ENCODE measurements at places on chromosomes 6 and 20.

GRCh38 chr6:80425089-80425823 lies 318.8 kb downstream of the BCKDHB start:
- no peak for DNase-seq

DNA sequence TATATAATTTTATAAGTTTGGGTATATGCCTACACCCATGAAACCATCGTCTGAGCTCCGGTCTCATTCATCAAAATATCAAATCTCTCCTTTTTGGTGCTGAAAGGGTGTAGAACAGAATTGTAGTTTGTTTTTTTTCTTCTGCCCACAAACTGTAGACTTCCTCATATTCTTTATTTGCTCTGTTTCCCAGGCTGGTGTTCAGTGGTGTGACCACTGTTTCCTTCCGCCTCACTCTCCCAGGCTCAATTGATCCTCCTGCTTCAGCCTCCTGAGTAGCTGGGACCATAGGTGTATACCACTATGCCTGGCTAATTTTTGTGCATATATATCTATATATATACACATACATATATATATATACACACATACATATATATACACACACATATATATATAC lies 139.6 kb upstream of the HCRTR2 start:
- peak; percentile 68 for DNase-seq

- DNase-seq = peak; percentile 66
These were observed 7.4 kb downstream of the SLC52A3 start for GRCh38 chr20:760751-761417.

DNA sequence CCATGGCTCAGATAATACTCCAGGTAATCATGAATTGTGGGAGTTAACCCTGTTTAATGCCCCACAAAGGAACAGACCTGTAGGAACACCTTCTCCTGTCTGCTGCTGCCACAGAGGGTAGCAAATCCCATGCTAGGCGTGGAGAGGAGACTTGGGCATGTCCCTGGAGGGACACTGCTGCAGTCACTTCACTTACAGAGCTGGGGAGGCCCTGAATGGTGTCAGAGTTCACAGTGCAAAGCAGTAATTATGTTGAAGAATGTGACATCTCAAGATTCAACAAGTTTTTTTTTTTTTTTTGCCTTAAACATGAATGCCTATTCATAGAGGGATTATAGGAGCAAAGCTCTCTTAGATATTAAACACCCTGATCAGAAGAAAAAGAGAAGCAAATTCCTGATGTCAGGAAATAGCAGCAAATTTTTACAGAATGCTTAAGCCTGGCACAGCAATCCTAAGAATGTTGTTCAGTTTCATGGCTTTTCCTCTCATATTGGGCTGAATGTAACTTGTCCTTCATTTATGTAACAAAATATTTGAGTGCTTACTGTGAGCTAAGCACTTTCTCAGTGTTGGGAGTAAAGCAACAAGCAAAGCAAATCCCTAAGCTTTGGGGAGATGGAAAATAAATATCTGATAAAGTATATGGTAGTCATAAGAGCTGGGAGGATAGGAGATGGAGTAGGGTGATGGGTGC lies 45.0 kb downstream of the CARMIL1 start:
- no peak for DNase-seq

DNA sequence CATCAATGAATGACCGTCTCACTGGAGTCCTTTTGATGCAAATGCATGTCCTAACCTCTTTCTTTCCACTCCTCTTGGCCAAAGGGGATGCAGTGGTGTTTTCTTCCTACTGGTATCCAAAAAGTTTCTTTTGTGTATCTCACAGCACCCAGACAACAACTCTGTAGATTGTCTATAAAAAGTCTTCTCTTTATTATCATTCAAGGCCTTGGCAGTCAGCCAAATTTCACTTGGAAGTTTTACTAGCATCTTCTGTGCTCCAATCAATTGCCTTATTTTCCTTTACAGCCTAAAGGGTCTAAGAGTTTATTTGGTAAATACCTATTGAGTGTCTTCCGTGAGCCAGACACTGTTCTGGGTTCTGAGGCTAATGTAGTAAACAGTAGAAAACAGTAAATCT lies 150.2 kb upstream of the RNF217 start:
- no peak for DNase-seq

GRCh38 chr6:70813885-70814284 lies 143.0 kb downstream of the B3GAT2 start:
- DNase-seq = no peak

DNA sequence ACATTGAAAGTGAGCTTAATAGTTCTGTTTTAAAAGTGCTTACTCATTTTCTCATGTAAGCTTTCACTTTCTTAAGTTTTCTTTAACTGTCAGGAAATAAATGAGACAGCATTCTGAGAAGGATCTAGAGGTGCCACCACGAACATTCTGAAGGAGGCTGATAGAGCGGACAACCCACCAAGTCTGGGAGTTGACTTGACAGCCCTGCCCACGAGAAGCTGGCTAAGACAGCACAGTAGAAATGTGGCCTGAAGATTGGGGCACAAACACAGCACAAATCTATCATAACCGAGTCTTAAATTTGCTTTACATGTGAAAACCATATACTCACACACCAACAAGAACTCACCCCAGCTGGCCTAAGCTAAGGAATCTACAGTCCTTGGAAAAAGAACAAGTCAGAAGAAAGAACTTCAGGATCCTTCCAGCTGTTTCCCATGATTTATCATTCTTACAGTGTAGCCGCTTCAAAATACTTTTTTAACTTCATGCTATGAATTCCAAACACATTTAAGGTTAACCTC lies 144.2 kb upstream of the TNFAIP3 start:
- DNase-seq = peak; percentile 36

- no peak for DNase-seq
These were observed 55.9 kb upstream of the SOX4 start for GRCh38 chr6:21537637-21538036.

DNA sequence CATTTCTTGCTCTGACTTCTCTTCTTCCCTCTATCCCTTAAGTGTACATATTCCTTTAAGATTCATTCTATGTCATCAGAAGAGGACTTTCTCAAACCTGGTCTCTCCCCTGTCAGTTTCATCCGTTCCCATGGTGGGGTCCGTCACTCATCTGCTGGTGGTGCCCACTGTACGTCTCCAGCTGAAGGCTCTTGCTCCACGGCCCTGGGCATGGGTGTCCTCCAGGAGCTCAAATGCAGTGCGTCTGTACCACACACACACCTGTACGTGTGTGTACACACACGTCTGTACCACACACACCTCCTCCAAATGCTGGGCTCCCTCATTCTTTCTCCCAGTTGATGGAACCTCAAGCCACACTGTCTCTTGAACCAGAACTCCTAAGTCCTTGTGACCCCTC lies 85.6 kb downstream of the CAP2 start:
- no peak for DNase-seq

GRCh38 chr20:23349338-23350195 lies 1.0 kb upstream of the NXT1 start:
- no peak for DNase-seq

GRCh38 chr6:152301021-152301764 lies 336.0 kb downstream of the SYNE1 start:
- no peak for DNase-seq

DNA sequence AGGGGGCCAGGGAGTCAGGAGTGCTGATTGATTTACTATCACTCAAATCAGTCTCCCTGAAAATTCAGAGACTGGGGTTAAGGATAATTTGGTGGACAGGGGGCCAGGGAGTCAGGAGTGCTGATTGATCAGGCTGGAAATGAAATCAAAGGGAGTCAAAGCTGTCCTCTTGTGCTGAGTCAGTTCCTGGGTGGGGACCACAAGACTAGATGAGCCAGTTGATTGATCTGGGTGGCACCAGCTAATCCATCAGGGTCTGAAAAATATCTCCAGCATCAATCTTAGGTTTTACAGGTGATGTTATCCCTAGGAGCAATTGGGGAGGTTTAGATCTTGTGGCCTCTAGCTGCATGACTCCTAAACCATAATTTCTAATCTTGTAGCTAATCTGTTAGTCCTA lies 6.1 kb upstream of the AFG1L start:
- no peak for DNase-seq

DNA sequence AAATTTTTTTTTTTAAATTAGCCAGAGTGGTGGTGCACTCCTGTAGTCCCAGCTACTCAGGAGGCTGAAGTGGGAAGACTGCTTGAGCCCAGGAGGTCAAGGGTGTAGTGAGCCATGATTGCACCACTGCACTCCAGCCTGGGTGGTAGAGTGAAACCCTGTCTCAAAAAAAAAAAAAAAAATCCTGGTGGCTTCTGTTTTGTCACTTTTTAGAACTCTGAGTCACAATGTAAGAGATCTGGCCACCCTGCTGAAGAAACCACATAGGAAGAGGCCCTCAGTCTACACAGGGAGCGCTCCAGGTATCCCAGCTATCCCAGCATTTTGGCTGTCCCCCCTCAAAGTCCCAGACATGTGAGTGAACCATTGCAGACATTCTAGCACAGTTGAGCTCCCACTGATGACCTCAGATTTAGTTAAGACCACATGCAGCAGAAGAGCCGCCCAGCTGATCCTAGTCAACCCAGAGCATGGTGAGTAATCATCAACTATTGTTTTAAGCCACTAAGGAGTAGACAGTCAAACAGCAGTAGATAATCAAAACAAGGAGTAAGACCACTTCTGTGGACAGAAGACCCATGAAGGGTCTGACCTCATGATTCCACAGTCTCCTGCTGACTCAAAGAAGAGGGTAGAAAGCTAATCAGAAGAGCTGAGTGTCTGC lies 12.7 kb upstream of the ARFGEF2 start:
- DNase-seq = no peak

DNA sequence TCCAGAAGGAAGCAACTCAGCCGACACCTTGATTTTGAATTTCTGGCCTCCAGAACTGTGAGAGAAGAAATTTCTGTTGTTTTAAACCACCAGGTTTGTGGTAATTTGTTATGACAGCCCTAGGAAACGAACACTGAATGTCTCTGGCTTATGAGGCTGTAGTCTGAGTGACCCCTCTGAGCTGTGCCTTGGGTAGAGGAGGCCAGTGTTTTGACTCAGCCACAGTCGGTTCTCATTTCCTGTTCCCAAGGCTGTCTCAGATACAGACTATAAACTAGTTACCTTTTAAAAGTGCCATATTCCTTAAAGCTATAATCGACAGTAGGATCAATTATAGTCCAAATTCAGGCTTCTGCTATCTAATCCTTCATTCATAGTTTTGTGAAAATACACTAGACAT lies 391.2 kb upstream of the MAP3K7 start:
- DNase-seq = no peak

DNA sequence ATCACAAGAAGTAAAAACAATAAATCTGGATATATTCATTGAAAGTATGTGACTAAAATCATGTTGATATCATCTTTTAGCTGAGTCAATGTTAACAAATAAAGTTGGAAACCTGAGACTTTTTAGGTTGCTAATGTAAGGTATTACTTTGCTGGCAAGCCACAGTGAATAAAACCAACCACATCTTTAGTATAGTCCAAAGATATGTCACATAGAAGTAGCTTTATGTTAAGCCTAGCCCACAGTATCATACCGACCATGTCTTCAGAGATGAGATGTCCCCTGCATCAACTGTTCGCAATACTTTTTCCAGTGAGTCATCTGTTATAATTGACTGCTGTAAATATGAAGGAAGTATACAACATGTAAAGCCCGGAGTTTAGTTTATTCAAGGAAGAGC lies 107.6 kb upstream of the MCHR2 start:
- no peak for DNase-seq

- peak; percentile 13 for DNase-seq
These were observed 19.6 kb downstream of the RTN4IP1 start for GRCh38 chr6:106609699-106610098.

DNA sequence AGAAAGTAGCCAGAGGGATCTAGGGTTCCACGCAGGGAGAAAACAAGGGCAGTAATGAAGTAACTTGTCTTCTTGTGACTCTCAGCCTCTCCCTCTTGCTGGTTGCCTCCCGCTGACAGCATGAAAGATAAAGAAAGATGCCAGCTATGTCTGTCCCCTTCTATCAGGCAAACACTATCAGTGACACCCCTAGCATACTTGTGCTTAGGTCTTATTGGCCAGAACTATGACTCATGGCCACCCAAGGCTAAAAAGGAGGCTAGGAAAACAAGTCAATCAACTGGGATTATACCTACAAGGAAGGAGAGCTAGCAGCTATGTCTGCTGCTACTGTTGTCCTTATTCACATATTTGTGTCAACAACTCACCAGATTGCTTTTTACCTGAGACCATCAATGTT lies 206.8 kb upstream of the SOX4 start:
- no peak for DNase-seq

DNA sequence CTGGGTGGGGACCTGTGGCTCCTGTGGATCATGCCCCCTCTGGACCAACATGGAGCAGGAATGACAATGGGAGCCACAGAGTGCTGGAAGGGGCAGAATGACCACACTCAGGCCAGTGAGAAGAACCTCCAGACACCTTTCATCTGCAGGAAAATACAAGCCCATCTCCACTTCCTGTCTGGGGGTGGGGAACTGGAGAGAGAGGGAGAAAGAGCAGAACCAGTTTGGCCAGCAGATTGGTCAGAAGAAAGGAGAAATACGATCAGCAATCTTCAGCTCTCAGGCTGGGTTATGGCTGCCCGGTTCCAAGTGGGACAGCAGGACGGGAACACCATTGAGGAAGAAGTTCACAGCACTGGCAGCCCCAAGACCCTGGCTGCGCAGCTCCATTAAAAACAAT lies 37.0 kb downstream of the BMP7 start:
- DNase-seq = no peak

GRCh38 chr6:71204741-71205140 lies 83.9 kb upstream of the OGFRL1 start:
- DNase-seq = no peak

DNA sequence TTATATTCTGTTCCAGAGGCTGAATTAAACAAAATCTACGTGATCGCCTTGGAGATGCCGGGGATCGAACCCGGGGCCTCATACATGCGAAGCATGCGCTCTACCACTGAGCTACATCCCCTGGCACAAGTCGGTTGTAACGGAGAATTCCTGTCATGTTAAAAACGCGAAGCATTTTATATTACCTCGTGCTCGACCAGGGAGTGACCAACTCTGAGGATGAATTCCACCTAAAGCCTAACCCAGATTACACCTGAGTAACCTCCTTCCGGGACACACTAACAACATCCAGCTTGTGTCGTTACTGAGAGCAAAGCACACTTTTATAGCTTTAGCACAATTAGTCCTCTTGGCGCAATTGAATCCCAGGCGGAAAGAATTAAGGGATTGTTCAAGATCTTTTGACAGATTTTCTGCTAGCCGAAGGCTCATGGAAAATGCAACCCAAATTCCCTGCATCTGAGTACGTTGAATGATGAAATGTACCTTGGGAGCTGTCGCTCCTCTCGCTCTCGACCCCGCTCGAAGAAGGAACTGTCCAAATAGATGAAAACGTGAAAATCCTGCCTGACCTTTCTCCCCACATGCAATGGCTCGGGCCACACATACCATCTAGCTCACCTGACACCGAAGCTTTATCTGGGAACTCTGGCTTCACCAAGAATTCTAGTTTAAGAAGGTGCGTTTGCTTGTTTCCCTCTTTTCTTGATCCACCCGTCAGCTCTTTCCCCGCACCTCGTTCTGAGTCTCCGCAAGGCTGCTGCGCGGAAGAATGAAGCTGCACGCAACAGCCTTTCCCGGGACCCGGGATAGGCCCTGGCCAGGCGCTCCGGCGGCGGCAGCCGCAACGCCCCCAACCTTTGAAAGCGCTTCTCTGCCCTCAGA lies 148.3 kb downstream of the GPX5 start:
- DNase-seq = peak; percentile 45

Data from suppressor macrophage (primary cell).